ENCODE measurements at places on chromosomes 3 and 15. TPM values are rescaled to one million over a fixed set of nuclear protein-coding genes. Genes with fewer than 3 reads are reported as not detected.

The TRPM7 gene
- 54.7 TPM for total RNA-seq

The CPNE9 gene
- total RNA-seq: not detected

The MAPKBP1 gene
- 16.9 TPM for total RNA-seq

The SCG5 gene
- total RNA-seq: 1.8 TPM

The ITIH1 gene
- not detected for total RNA-seq

The SNX33 gene
- 22.5 TPM for total RNA-seq

The DNAJA4 gene
- 2.0 TPM for total RNA-seq

The MYL3 gene
- not detected for total RNA-seq

The OR4M2 gene
- total RNA-seq: not detected

The SNX22 gene
- 0.39 TPM for total RNA-seq

The HGD gene
- not detected for total RNA-seq

The PDCD7 gene
- 18.7 TPM for total RNA-seq

The ERICH6 gene
- under 0.01 TPM for total RNA-seq

The CGNL1 gene
- under 0.01 TPM for total RNA-seq

The UBA7 gene
- total RNA-seq: 26.6 TPM

The GOLGA8T gene
- not detected for total RNA-seq

The EFCC1 gene
- not detected for total RNA-seq

The ACSBG1 gene
- not detected for total RNA-seq

The CFAP100 gene
- not detected for total RNA-seq

The PLA2G4D gene
- not detected for total RNA-seq

The OSBPL10 gene
- total RNA-seq: 11.1 TPM

The SCN11A gene
- not detected for total RNA-seq

The LARP6 gene
- 30.9 TPM for total RNA-seq

The CYP11A1 gene
- total RNA-seq: 1.8 TPM

The ASB14 gene
- not detected for total RNA-seq

The NOX5 gene
- 0.37 TPM for total RNA-seq

The GMNC gene
- not detected for total RNA-seq

The ARNT2 gene
- 1.8 TPM for total RNA-seq

The KCNAB1 gene
- total RNA-seq: not detected

The CASR gene
- not detected for total RNA-seq

The ESYT3 gene
- 1.4 TPM for total RNA-seq

The STIMATE gene
- 12.9 TPM for total RNA-seq

The HTR3E gene
- total RNA-seq: not detected

The TERC gene
- total RNA-seq: 269 TPM

The GUCA1C gene
- not detected for total RNA-seq

The CHRNB4 gene
- not detected for total RNA-seq

The SERPINI2 gene
- not detected for total RNA-seq
